ENCODE measurements at places on chromosomes 16 and 17.

GRCh38 chr17:61131585-61131984, 268.1 kb upstream of the TBX2 start:
- DNase-seq, result no peak

DNA sequence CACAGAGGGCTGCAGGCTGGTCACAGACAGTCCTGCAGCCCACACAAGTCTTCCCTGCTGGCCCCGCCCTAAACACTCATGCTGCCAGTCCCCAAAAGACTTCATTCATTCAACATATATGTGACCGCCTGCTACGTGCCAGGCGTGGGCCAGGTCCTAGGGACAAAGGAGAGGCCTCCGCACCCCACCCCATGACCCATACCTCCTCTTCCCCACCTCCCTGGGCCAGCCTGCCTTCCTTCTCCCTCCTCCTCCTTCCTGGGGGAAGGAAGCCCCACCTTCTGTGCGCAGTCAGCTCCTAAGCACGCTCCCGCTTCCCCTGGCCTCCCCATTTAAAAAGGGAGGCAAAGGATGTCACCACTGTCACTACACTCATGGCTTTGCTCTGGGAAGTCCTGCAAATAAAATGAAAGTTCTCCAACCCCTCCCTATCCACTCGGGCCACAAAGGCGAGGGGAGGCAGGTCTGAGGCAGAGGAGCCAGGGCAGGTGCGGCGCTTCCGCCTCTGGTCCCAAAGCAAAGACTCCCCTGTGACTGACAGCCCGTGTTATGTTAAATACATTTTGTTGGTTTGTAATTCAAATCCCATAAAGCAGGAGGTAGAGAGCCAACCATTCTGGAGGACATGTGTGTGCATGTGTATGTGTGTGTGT, 9.0 kb downstream of the DNAAF8 start:
- DNase-seq, result no peak

DNA sequence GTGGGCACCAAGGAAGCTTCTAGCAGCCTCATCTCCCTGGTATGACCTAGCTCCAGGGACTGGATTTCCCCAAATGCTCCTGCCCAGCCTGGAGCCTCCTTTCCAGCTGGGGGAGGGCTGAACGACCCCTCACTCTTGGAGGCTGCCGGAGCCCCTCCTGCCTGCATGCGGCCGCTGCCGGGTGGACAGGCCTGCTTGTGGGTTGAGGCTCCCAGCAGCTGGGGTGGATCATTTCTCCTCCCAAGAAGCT, 213.6 kb downstream of the SEC14L1 start:
- no peak for DNase-seq

DNA sequence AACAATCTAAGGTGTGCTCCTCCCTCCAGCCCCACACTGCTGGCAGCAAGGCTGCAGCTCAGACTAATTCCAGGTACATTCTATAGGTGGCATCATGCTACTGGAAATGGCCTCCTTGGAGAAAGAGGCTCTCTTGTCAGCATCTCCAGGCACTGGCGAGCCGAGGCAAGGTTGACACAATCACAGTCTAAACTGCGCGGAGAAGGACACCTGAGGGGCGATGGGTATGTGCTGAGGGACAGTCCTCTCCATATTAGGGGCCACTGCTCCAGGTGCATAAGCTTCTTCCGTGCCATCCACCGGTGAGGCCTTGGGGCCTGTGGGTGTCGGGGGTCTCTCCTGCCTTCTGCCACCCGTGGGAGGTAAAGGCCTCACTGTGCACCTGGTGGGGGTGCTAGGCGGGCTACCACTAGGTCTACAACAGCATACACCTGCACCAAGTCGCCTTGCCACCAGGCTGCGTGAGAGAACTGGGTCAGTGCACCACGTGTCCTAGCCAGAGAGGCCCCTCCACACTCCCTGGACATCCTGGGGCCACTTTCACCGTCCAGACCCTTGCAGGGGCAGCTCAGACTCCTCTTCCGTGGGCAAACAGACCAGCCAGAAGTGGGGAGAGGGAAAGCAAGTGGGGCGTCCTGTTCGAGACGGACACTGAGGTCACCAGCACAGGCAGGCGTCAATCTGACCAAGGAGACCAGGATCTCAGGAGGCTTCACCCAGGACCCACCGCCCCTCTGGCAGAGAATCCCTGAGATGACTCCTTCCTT, 12.1 kb upstream of the CBX8 start:
- DNase-seq, result no peak

- no peak for DNase-seq
These were observed 388.0 kb upstream of the TNRC6C start for GRCh38 chr17:77570565-77570898.

DNA sequence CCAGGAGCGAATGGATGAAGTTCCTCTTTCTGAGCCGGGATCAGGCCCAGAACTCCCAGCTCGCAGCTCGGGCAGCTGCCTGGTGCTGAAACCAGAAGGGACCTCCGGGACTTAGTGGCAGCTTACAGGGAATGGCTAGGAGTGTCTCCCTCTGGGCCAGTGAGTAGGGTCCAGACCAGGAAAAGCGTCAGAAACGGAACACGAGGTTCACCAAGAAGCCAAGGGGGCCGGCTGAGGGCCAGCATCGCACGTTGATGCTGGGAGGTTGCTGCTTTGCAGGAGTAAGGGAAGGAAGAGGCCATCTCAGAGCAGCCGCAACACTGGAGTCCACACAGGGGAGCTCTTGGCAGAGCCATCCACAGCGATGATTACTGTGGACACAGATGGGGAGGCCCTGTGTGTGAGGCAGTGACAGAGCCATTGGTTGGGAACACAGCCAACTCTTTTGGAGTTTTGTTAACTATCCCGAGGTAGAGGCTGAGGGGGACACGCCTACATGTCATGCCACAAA, 74.0 kb upstream of the CREBBP start:
- DNase-seq, result no peak

DNA sequence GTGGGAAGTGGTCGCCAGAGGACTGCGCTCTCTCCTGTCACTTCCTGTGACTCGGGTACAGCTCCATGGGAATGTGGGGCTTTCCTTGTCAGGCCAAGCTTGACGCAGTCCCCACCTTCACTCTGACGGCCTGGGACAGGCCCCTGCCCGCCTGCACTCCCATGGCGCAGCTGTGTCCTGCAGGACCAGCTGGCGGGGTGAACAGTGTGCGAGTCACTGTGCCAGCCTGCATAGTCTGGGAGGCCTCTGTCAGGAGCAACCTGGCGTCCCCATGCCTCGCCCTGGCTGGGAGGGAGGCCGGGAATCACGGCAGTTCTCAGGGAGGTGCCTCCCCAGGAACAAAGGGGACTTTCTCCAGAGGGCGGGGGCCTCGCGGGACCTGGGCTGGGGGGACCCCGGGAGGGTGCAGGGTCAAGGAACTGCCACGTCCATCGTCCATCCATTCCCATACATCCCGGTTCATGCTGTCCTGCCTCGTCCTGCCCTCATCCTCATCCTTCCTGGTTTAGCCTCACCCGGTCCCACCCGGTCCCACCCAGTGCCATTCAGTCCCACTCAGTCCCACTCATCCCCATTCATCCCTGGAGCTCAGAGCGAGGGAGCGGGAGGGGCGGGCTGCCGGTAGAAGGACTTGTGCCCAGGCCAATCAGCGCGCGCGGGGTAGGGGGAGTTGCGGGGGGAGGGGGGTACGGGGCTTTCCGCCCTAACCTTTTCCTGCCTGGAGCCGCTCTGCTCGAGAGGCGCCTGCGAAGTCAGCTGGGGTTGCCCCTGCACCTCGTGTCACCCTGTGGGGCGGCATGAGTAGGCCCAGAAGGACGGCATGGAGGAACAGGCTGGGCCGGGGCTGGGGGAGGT, 13.4 kb downstream of the FLYWCH1 start:
- DNase-seq, result no peak

DNA sequence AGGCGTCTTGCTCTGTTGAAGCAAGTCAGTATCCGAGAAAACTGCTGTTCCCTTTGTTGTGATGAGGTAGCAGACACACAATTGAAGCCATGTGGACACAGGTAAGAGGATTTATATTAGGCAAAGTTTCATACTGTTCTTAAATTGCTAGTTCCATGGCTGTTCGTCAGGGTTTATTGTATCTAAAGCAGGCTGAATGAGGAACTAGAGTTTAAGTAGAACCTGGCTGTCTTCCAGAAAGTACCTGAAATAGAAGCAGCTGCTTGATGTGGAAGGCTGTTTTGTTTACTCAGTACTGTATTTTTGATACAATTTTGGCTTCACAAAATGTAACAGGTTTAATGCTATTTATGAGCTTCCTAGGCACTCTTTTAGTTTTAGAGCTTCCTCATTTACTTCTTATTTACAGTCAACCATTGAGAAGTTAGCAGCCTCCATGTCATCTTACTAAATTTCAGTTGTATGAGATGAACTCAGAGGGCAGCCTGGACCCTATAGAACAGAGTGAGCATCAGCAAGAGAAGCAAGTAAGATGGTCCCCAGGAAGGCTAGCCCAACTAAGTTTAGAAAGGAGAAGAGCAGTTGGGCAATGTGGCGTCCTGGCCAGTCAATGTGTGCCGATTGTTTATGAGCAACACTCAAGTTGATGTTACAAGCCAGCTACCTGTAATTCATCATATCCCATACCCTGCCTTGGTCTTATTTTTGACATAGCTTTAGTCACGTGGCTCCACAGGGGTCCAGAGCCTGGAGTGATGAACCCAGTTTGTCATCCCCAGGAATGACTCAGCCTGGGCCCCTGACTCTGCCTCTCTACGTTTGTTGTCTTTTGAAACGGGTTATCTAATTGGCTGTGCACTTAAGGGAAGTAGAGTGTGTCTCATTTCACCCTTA, 9.7 kb upstream of the ARL2BP start:
- peak; percentile 62 for DNase-seq

DNA sequence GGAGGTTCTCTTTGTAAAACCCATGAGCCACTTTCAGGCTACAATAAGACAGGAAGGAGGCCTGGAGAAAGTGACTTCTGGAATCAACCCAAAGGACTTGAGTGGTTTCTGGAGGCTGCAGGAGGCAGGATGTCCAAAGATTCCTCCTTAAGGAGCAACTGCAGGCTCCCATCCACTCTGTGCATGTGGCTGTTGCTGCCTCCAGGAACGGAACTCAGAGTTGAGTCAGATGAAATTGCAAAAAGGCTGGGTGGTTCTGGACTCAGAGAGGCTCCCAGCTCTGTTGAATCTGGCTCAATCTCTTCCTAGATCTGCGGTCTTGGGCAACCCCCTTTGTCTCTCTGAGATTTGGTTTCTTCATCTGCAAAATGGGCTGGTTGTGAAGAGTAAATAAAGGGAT, 197.1 kb downstream of the SHISA9 start:
- no peak for DNase-seq

DNA sequence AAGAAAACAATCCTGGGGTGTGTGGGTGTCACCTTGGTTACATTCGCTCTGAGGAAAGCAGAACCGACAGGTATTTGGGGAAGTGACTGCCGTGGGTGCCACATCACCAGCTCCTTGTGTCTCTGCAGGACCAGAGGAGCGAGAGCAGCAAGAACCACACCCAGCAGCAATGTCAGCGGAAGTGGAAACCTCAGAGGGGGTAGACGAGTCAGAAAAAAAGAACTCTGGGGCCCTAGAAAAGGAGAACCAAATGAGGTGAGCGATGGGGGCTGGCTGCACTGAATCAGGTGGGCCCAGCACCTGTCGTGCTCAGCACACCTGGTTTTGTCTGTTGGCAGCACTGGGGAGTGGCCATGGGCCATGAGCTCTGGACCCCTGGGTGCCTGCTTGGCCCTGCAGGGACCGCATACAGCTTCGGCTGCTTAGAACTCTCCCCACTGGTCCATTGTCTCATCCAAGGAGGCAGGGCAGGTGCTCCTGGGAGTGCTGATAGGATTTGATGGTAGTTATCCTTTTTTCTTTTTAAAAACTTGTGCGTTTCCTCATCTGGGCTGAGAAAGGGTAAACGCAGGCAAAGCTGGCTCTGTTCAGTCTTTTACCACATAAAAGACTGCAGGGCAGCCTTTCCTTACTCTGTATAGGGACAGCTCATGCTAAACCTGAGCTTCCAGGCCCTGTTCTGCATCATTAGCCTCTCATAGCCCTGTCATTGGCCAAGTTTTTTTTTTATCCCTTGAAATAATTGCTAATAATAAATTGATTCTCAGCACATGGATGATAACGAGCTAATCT, 29.4 kb downstream of the HMOX2 start:
- DNase-seq, result peak; percentile 74

DNA sequence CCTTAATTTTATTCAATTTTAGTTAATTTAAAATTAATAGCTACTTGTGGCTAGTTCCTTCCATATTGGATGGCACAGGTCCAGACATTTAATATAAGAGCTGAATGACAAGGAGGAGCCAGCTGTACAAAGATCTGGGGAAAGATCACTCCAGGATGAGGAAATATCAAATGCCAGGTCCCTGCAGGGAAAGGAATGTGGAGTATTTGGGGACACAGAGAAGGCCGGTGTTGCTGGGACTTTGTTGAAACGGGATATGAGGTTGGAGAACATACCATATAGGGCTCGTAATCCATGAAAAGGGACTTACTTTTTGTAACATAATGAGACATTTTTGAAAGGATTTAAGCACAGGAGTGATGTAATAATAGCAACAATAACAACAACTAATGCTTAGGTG, 426.8 kb downstream of the HS3ST4 start:
- DNase-seq, result no peak

GRCh38 chr16:83830091-83830768, 22.5 kb downstream of the HSBP1 start:
- no peak for DNase-seq

GRCh38 chr17:65398040-65398787, 163.2 kb downstream of the AXIN2 start:
- DNase-seq, result no peak

DNA sequence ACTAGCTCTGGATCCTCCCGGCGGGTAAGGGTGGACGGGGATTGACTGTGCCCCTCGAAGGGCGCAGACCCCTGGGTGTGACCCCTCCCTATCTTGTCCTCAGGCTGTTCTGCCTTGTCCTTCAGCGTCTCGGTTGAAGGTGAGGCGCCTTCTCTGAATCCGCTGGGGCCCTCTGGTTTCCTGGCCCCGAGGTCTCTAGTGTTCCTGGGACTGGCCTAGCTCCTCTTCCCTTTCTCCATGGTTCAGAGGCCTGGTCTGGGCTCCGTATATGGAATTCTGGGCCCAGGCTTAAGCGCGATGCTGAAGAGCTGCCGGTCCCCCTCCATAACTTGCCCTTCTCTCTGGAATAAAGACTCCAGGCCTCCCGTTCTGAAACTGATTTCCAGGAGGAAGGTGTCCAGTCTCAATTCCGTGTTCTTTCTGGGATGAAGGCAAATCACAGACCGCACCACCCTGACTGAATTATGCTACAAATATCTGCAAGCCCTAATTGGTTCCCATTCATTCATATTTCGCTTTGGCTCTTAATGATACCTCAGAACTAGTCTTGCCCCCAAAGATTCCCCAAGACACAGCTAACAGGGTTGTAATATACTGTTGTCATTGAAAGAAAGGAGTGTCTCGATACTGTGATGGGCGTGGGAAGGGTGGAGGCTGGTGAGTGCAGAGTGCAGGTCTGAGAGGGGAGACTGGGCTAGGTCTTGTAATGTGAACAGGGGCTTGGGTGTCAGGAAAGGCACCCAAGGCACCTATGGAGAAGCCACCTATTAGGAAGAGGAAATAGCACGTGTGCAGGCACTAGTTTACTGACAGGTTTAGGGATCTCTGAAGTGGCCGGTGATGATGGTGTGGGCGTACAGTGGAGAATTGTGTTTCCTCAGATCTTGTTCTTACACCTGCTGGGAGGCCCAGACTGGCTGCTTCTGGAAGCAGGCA, 851 bp downstream of the EDC4 start:
- no peak for DNase-seq
